Right hindlimb (tissue), 1 donor: ENCODE measurements at places on chromosomes 7 and 10.

DNA sequence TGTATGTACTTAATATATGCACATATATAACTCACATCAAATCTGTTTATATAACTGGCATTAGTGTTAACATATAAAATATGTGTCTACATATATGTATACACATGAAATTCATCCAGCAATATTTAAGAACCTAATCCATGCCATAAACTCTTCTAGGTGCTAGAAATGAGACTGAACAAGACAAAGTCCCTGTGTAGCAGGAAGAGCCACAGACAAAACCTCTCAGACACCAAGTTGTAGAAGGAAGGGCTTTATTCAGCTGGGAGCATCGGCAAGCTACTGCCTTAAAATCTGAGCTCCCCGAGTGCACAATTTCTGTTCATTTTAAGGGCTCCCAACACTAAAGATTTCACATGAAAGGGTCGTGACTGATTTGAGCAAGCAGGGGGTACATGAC lies 52.5 kb downstream of the CRPPA start:
- no peak for DNase-seq

DNA sequence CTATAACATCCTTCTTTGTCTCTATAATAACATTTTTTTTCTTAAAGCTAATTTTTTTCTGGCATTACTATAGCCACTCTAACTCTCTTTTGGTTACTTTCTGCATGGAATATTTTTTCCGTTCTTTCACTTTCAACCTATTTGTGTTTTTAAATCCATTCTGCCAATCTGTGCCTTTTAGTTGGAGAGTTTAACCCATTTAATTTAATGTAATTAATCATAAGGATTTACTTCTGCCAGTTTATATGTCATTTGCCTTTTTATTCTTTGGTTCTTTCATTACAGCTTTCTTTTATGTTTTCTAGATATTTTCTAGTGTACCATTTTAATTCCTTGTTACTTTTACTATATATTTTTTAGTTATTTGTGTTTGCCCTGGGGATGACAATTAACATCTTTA lies 78.6 kb downstream of the TMEM270 start:
- DNase-seq: no peak

DNA sequence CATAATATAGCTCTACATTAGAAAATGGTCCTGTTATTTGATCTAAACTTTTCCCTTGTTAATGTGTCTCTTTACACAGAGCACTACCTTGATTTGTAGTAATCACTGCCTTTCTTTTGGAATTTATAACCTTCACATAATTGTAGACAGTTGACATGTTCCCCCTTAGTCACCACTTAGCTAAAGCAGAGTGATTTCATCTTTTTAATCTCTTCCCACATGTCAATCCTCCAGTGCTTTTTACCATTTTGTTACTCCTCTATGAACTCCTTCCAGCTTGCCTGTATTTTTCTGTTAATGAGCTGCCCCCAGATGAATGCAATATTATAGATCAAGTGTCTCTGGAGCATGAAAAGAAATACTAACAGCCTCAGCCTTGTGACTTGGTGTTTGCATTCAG lies 2.6 kb upstream of the PPP1R3A start:
- DNase-seq: no peak

- DNase-seq: no peak
Measured at GRCh38 chr7:111750878-111751277, 188.6 kb upstream of the IMMP2L start.

- no peak for DNase-seq
Measured at GRCh38 chr7:66323114-66323796, 118.1 kb downstream of the TPST1 start.

GRCh38 chr10:19640566-19641263 lies 175.5 kb upstream of the PLXDC2 start:
- DNase-seq: no peak

- no peak for DNase-seq
Measured at GRCh38 chr7:25597946-25598345, 369.7 kb upstream of the NPVF start.

DNA sequence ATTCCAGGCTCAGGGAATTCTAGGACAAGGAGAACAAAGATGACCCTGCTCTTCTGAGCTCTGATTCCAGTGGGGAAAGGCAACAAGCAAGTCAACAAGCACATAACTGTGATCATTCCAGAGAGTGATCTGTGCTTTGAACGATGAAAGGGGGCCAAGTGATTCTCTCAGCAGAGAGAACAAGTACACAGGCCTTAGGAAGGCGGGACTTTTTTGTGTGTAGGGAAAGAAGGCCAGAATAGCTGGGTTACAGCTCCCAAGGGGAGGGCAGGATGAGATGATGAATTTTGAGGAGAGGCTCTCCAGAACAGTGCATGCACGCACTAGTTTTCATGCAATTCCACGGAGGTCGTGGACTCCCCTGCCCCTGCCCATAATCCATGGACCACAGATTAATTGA lies 565.2 kb downstream of the SDK1 start:
- no peak for DNase-seq

GRCh38 chr7:100147278-100147677 lies 1.4 kb upstream of the LAMTOR4 start:
- no peak for DNase-seq

DNA sequence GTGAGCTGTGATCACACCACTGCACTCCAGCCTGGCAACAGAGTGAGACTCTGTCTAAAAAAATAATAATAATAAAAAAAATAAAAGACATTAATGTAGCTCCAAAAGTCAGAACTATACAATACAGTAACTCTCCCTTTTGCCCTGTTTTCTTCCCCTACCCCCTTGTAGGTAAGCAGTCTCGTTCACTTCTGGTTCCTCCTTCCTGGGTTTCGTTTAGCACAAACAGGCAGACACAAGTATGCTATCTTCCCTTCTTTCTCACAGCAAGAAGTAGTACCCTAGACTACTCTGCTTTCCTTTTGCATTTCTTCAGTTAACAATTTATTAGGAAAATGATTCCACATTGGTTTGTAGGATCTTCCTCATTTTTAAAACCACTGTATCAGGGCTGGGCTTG lies 33.1 kb downstream of the PDSS1 start:
- no peak for DNase-seq

DNA sequence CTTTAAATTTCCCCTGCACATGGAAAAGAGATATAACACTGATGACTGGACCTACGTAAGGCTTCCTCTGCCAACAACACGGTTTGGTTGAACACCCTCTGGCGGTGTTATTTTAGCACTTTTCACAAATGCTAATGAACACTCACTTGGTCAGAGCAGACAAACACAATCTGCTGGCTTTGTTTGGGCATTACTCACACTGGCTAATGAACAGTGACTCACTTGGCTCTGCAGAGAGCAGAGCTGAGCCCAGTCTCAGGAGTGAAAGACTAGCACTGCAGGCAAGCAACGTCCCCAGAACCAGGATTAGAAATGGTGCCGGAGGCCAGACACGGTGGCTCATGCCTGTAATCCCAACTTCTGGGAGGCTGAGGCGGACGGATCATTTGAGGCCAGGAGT lies 430.8 kb downstream of the PLXNA4 start:
- DNase-seq: peak; percentile 43
